ENCODE measurements at places on chromosomes 4 and X. TPM values are rescaled to one million over a fixed set of nuclear protein-coding genes. Genes with fewer than 3 reads are reported as not detected.

DNA sequence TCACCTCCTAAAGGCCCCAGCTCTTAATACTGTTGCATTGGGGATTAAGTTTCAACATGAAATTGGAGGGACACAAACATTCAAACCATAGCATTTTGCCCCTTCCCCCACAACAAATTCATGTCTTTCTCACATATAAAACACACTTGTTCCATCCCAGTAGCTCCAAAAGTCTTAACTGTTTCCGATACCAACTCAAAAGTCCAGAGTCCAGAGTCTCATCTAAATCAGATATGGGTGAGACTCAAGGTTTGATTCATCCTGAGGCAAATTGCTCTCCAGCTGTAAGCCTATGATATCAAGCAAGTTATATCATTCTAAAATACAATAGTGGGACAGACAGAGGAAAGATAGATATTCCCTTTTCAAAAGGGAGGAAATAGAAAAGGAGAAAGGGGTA is 8.7 kb downstream of the SLC9B1 start:
- no peak for DNase-seq

DNA sequence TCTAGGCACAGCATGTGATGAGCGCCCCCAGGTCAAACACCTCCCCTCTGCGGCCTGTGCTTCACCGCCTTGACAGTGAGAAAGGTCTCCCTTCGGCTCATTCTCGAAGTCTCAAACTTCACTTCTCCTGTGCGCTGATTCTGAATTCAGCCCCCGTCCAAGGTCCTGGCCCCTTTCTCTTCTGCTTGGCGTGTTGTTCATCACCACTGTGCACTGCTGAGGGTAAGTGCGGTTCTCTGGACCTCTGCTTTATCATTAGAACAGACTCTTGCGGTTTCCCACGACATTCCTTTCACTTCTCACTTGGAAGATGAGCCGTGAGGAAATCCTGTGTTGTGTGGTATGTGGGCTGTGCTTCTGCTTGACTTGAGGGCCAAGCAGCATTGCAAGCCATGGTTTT is 11.9 kb downstream of the HTT-AS start:
- no peak for DNase-seq

DNA sequence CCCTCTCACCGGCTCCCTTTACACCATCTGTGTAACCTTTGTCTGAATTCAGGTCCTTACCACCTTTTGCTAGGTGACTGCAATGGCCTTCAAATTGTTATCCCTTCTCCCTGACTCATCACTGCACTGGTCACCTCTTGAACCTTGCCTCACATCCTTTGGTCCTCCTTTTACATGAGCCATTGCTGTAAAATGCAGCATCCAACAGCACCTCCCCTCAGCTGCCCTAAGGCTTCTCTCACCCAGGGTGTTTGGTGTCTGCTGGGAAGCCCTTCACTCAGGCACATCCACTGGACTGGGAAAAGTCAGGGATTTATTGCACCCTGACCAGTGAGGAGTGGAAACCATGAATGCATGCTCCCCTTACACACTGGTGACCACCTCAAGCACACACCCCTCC is 192.5 kb upstream of the GATB start:
- no peak for DNase-seq

DNA sequence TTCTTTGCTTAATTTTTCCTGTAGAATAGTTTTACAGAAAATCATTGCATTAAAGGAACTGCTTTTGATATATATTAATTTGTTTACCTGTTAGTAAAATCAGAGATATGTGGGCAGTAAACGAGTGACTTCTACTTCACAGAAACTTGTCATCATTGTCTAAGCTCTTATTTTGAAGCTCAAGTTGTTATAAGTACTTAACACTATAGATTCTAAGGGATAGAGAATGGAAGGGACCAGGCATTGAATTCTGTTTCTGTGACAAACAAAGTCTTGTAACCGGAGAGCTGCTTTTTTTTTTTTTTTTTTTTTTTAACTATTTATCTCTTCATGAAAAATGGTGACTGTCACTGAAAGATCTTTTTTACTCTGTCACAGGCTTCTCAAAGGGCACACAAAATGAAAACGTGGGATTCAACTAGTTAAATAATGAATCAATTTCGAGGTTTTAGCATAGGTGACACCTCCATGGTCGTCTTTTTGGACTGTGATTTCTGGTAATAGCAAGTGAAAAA is 14.4 kb downstream of the STK26 start:
- no peak for DNase-seq

Gene AMER1
- total RNA-seq: 3.2 TPM

Gene PROM1
- not detected for total RNA-seq

Gene TREX2
- 3.3 TPM for total RNA-seq
